Uterus (tissue), 4 donors: ENCODE measurements at places on chromosomes 3 and 15.

- DNase-seq = no peak
Observed at GRCh38 chr3:58246148-58247047, 8.8 kb downstream of the ABHD6 start.

DNA sequence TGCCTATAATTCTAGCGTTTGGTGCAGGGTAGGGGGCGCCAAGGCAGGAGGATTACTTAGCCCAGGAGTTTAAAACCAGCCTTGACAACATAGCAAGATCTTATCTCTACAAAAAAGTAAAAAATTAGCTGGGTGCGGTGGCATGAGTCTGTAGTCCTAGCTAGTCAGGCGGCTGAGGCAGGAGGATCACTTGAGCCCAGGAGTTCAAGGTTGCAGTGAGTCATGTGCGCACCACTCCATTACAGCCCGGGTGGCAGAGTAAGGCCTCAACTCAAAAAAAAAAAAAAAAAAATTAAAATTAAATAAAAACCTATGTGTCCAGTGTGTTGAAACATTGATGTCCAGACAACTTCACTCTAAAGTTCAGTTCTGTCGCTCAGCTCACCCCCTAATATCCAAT is 78.2 kb upstream of the SOX2 start:
- no peak for DNase-seq

GRCh38 chr3:143974271-143975238 is 2.9 kb downstream of the DIPK2A start:
- DNase-seq = no peak

DNA sequence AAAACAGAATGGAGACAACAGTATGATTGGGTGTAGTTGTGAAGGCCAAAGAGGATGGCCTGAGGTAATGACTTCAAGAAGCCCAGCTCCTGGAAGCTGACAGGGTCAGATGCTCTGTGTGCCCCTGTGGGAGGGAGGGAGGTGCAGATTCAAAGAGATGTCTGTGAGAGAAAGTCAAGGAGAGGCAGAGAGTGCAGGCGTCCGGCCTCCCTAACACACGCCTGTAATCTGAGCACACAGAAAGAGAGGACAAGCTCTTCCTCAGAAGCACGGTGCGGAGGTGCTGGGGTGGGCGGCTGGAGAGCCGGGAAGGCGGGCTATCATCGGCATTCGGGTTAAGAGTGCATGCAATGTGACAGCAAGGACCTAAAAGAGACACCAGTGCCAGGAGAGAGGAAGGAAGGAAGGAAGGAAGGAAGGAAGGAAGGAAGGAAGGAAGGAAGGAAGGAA is 238.2 kb upstream of the HES1 start:
- DNase-seq = no peak

- no peak for DNase-seq
Observed at GRCh38 chr15:38868326-38869114, 303.9 kb upstream of the RASGRP1 start.

GRCh38 chr3:13200465-13200864 is 127.2 kb upstream of the IQSEC1 start:
- DNase-seq = no peak

DNA sequence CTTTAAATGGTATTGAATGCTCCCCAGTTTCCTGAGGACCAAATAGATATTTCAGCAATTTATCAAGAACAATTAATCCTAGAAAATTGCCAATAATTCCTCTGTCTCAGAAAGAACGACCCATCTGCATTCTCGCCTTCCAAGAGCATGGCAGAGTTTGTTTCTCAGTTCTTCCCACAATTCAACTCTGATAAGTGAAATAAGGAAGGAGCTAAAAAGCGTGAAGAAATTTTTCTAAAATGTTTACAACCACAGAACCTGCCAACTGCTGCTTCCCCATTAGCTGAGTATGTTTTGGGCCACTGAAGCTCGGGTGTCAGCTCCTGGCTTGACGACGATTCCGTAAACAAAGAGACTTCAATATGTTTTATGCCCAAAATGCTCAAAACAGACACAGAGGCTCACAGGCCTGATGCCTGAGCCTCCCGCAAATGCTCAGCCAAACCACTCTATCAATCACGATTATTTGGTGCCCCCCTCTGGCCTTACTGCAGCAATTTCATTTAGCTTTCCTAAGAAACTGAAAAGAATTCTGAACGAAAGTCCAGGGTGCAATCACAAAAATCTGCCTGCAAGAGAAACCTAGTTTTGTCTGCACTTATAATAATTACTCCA is 259.2 kb upstream of the CCDC54 start:
- DNase-seq = peak; percentile 36

GRCh38 chr3:167913219-167913835 is 177.8 kb downstream of the SERPINI1 start:
- DNase-seq = peak; percentile 31

- DNase-seq = no peak
Observed at GRCh38 chr3:154143873-154144272, 22.7 kb downstream of the ARHGEF26 start.

GRCh38 chr15:47398132-47398531 is 319.2 kb upstream of the SEMA6D start:
- DNase-seq = no peak

DNA sequence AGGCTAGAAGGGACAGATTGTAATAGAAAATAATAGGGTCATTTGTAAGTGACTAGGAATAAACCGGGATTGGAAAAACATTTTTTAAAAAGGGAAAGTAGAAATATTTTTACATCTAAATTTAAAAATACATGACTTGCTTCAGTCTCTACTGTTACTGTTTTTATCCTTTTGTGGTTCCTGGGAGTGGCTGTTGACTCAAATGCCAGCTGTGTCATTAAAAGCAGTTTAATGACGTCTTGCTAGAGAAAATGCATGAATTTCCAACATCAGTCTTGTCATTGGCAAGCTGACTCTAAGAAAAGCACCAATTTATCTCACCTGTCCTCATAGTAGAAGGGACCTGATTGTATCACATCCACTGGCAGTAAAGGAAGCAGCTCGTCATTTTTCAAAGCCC is 16.7 kb upstream of the LCMT2 start:
- DNase-seq = no peak

GRCh38 chr3:29746163-29746760 is 465.4 kb downstream of the RBMS3 start:
- no peak for DNase-seq
